Aorta (tissue), 5 donors: ENCODE measurements at places on chromosomes 6 and 20.
A peak's percentile ranks its signal among the peaks of the same experiment; 100 is the strongest.

DNA sequence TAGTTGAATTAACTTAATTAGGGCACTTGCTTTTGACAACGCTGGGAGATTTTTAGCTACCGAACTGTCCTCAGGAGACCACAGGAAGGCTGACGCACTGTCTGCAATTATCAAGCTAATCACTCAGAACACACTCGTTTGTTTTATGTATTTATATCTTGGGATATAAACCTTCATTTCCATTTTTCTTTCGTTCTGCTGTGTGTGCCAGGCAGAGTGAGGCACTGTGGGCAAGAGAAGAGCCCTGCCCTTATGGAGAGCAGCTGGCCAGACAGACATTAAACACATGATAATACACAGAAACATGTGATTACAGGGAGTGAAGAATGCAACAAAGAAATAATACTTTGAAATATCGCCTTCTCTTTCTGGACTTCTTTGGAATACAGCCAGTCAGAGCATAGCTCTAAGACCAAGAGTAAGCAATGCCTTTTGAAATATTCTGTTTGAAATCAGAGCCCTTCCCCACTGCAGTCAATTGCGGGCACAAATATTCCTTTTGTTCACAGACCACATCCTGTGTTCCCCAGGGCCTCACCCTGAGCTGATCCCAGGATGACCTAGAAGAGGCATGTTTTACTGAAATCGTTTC, 96.8 kb downstream of the ANKRD60 start:
- no peak for DNase-seq

- no peak for DNase-seq
Observed at GRCh38 chr6:45727228-45727627, 288.4 kb downstream of the CLIC5 start.

- DNase-seq = no peak
Observed at GRCh38 chr6:36650848-36651478, 27.6 kb upstream of the CDKN1A start.

DNA sequence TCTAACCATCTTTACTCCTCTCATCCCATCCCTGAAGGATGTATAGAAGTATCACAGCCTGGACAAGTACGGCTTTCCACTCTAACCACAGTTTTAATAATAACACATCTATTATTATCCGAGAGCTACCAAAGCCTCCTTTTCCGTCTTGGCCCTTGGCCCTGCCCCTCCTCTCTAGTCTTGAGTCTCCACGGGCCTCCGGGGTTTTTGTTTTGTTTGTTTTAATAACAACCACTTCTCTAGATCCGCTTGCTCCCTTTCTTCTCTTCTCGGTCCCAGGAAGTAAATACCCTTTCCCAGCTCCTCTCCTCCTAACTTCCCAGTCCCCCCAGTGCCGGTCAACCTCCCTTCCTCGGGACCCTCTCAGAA, 661 bp downstream of the LCA5 start:
- DNase-seq = peak; percentile 65

- DNase-seq = no peak
Observed at GRCh38 chr6:32369660-32370059, 2.0 kb downstream of the TSBP1 start.

DNA sequence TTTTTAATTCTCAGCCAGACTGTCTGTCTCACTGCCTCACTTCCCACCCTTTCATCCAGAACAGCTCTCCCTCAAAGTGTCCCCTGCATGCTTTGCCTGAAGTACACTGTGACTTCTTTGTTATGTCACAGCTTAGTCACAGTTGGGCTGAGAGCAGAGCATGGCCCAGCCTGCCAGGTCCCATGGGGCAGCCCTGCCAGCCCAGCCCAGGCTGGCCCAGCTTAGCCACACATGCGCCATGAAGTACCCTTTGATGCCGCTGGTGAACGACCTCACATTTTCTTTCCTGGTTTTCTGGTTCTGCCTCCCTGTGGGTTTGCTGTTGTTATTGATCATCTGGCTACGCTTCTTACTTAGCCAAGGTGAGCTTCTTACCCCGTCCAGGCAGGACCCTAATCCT, at the start of gene ADIG:
ADIG (plus strand) TSS at position 185 of the 400 bp plus-strand sequence; CDS start at position 239, 54 bp downstream.
- DNase-seq = no peak

- no peak for DNase-seq
Observed at GRCh38 chr20:9294041-9294440, 220.3 kb upstream of the LAMP5 start.

GRCh38 chr6:82143041-82143481, 104.5 kb downstream of the IBTK start:
- DNase-seq = no peak

- peak; percentile 52 for DNase-seq
Observed at GRCh38 chr20:58127701-58128111, 100.7 kb downstream of the ANKRD60 start.

GRCh38 chr20:16444057-16444777, 129.0 kb downstream of the KIF16B start:
- no peak for DNase-seq

DNA sequence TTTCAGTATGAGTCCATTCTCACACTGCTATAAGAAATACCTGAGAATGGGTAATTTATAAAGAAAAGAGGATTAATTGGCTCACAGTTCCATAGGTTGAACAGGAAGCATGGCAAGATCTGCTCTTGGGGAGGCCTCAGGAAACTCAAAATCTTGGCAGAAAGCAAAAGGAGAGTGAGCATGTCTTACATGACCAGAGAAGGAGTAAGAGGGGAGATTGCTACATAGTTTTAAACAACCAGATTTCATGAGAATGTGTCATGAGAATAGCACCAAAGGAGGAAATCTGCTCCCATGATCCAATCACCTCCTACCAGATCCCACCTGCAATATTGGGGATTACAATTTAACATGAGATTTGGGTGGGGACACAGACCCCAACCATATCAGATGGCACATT, 672.4 kb downstream of the HTR1B start:
- DNase-seq = no peak

DNA sequence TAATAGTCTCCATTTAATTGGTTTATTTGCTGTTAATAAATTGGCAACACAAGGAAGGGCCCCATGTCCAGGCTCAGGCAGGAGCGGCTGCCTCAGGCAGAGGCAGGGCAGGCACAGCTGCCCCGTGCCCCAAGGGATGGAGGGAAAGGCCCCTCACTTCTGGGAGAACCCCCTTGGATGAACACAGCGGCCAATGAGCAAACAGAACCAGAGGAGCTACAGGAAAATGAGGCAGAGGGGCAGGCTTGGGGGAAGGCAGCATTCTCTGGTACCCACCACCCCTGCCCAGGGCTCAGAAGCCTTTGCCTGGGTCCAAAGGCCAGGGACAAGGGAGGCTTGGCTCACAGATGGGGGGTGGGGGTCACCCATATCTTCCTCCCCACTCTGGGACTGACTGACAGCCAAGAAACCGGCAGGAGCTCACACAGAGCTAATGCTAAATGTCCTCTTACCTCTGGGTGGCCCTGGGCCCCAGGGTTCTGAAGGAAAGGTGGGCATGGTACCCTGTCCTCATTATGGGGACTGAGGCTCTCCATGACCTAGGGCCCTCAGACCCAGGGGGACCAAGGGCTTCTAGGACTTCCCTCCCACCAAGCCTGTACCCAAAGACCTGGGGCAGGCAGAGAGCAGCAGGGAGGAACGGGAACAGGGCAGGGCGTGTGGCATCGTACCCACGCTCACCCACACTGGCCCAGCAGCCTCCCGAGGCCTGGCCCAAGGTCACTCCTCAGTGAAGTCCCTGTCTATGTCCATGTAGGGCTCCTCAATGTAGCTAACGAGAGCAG, 47.0 kb downstream of the MYH7B start:
- peak; percentile 59 for DNase-seq

GRCh38 chr6:145530454-145530853, 204.9 kb downstream of the EPM2A start:
- DNase-seq = no peak
